Left forelimb (tissue), 1 donor: ENCODE measurements at places on chromosomes 7 and 10.

DNA sequence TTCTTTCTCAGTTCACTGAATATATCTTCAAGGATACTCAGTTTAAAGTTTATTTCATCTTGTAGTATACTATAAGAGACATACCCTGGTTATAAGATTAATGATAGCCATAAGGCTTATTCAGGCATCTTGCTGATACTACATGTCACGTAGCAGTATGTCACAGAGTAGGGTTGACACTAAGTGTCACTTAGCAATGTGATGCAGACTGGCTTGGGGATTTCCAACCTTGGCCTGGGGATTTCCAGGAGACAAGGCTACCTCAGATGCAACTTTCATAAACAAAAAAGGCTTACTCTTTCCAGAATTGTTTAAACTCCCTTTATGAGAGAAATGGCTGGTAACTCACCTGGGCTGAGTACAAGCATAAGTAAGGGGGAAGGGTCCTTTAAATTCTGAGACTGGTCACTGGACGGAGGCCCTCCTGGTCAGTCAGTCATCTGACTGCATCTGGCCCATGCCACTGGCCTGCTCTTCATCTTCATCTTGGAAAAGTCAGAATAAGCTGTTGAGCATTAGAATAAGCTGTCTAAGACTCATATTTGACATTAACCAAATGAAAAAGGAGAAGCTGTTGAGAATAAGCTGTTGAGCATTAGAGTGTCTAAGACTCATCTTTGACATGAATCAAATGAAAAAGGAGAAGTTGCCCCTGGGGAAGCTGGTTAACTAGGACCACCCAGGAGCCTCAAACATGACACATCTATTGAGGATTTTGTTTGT is 9.5 kb downstream of the SLC13A1 start:
- DNase-seq = no peak

- no peak for DNase-seq
Observed at GRCh38 chr7:140137078-140137477, 39.7 kb downstream of the KDM7A start.

GRCh38 chr7:23685731-23686130 is 5.7 kb downstream of the FAM221A start:
- no peak for DNase-seq

GRCh38 chr10:317271-317769 is 182.1 kb downstream of the ZMYND11 start:
- no peak for DNase-seq

- DNase-seq = no peak
Observed at GRCh38 chr7:23332910-23333612, 33.9 kb downstream of the MALSU1 start.

GRCh38 chr10:102225646-102226541 is at the start of gene ELOVL3:
Gene ELOVL3, plus strand, starts transcription at chr10:102226299. Its CDS starts 250 bp downstream, at chr10:102226549.
- peak; percentile 92 for DNase-seq

DNA sequence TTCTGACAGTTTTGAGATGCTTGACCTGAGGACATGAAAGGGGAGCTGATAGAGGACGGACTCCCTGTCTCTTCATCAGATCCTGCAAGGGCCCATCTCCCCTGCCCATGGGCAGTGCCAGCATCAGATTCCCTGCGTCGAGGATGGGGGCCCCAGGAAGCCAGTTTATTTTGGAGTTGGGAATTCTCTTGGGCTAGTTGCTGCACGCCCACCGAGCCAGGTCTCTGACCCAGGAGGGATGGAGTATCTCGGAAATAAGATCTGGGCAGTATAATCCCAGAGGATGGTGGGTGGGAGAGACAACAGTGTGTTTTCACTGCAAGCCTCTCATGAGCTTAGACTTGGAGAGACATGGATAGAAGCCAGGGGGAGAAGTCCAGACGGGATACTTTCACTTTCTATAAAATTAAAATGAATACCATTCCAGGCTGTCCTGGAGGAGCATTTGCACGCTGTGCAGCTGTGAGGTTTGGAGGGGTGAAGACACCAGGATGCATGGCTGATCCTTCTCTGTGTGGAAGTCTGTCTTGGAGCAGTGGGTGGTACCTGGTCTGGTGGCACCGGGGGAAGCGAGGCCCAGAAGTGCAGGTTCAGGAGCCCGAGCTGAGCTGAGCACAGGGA is 25.8 kb downstream of the DOCK1 start:
- DNase-seq = no peak

DNA sequence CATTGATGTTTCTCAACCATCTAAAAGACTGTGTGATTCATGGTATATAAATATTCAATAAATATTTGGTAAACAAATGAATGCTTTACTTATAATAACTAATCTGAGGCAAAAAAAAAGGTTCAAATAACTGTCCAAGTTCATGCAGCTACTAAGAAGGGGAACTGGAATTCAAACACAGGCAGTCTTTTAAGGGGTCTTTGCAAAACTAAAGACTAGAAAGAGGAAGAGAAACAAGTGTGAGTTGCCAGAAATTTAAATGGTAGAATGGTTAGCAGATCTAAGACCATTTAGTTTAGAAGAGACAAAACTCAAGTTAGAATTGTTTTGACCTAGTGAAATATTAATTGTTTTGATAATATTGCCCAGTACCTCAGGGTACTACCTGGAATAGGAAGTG is 642.0 kb upstream of the LRRN3 start:
- no peak for DNase-seq

- DNase-seq = no peak
Observed at GRCh38 chr10:70742537-70743429, 42.4 kb downstream of the TBATA start.

DNA sequence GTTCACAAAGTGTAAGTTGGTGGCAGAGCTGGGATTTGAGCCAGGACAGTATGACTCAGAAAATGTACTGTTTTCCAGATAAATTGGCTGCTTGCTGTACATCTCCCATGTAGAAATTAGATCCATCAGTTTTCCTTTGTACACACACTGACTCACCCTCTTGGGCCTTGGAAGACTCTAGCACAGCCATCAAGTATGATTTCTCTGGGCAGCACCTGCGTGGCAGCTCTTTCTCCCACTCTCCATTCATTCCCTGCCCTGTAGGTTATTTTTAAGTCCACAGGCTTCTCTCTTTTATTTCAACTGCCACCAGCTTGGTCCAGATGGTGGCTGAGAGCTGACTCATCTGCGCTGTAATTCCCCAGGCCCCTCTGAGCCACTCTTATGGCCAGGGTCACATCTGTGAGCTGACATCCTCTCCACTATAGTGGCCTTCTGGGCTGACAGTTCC is 28.3 kb upstream of the SDK1 start:
- no peak for DNase-seq

DNA sequence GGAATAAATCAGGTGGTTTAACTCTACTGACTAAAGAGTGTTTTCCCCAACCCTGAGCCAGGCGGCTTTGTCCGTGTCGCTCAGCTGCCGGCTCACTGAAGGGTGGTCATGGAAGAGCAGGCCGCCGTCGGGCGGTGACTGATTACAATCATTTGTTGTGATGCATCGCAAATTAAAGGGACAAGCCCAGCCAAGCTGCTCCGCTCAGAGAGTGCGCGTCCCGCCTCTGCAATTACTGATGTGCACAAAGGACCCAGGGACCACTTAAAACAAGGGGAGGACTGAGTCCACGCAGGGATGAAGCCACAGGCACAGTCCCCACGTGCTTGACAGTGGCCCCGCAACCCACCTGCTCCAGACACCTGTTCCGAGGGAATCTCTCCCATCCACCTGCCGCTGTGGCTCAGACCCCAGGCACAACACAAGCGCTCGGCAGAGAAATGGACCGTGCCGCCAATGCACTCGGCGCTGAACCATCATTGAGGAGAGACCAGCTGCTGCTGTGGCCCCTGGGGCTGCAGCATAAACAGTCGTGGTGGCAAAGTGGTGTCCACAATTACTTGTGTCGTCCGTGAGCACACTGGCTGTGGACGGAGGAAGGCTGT is 526.5 kb downstream of the PTPRN2 start:
- DNase-seq = peak; percentile 36

DNA sequence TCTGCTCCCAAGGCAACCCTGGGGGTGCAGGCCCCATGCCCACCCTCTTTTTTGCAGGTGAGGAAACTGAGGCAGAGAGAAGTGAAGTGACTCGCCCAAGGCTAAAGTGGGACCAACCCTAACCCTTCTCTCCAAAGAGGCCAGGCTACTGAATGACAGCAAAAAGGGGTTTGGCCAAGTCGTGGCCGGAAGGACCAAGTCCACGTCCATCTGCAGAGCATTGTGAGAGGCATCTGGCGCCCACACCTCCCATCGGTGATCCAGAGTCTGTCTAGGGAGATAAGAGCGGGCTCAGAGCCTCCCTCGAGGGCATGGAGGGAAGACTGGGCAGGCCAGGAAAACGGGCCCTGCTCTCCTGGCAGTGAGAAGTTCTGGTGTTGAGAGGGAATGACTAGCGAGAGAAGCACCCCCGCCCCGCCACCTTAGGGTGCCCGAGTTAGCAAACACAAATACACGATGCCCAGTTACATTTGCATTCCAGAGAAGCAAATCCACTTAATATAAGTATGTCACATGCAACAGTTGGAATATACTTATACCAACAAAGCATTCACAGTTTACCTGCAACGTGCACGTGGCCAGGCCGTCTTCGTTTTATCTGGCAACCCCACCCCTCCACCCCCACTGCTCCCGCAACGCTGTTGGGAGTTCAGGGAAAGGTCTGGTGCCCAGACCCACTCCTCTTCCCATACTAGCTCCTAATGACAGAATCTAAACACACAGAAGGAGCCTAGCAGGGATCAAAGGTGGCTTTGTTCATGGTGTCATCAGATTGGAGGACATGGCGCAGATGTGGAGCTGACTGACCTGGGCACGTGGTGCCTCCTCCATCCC is 124.9 kb downstream of the OAT start:
- DNase-seq = peak; percentile 23

DNA sequence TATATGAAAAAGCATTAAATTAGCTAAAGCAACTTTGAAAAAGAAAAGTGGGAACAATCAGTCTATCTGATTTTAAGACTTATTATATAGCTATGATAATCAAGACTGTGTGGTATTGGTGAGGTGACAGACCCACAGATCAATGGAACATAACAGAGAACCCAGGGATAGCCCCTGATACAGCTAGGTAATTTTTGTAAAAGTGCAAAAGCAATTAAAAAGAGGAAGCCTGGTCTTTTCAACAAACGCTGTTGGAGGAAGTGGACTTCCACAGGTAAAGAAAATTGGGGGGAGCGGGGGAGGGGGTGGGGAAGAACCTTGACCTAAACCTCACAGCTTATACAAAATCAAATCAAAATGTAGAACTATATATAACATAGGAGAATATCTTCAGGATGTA is 45.4 kb downstream of the GNA12 start:
- DNase-seq = no peak

DNA sequence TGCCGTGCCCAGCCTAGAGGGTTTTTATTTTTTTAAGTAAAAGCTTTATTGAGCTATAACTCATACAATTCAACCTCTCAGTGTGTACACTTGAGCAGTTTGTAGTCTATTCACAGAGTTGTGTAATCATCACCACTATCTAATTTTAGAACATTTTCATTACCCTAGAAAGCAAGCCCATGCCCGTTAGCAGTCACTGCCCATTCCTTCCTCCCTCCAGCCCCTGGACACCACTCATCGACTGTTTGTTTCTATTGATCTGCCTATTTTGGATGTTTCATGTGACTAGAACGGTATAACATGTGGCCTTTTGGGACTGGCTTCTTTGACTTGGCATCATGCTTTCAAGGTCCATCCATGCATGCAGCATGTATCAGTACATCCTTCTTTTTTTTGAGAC is 25.7 kb upstream of the SEC61A2 start:
- DNase-seq = no peak

GRCh38 chr10:96833220-96834001 is 1.3 kb downstream of the LCOR start:
- DNase-seq = peak; percentile 66

DNA sequence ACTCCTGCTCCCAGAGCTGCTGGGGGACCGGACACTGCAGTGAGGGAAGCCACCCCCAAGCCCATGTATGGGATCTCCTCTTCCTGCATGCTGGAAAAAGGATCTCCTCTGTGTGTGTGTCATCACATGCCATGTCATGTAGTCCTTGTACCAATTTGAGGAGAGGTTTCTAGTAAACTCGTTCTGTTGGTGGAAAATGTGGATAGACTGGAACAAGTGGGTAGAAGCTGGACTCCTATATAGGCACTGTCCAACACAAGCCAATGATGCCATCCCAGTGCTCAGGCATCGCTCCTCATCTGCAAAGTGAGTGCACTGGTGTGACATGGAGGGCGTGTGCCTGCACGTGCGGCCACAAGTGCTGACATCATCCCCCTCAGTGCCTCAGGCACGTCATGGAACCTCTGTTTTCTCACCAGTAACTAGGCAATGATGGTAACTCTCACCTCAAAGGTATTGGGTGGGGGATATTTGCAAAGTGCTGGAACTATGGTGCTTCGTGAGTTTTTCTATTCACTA is 19.3 kb downstream of the MYO1G start:
- DNase-seq = no peak

- no peak for DNase-seq
Observed at GRCh38 chr7:100061518-100062193, 12.1 kb downstream of the ZSCAN21 start.

DNA sequence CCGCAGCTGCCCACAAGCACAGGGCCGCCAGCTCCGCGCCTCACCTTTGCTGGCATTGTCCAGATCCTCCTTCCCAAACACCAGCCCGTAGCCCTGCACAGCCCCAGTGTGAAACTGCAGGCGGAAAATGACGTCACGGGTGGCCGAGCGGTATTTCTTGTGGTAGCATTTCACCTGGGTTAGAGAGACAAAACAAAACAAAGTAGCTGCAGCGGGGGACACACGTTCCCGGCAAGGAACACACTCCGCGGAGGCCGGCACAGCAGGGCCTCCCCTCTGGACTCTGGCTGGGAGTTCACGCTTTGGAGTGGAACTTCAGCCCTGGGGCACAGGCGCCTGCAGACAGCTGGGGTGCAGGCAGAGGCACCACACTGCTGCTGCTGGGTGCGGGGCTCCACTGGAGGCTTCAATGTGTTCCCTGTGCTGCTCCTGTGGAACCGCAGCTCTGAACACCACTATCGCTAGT is 181.1 kb downstream of the TNS3 start:
- DNase-seq = no peak
